Stimulated activated CD8-positive, alpha-beta memory T cell treated with anti-CD3 and anti-CD28 coated beads, Interleukin-7, amount 100 ng/mL, for 1 hour (primary cell): ENCODE measurements at places on chromosomes 6 and 20.

DNA sequence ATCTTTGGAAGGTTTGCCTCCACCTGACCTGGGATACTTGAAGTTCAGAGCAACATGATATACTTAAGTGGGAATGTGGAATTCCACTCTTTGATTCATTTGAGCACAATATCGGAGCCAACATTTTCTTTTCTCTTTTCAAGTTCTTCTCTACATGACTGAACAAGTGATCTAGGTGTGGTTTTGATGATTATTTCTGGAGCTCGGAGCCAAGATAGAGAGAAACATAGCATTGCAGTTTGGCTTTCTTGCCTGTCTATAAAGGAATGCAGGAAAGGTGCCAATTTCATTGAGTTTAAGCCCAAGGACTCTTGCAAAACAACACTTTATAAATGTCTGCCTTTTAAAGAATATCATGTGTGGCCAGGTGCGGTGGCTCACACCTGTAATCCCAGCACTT is 124.2 kb upstream of the FAM83B start:
- DNase-seq, result no peak

- DNase-seq, result no peak
These were observed 1299.3 kb upstream of the GJE1 start for GRCh38 chr6:140833408-140833807.

GRCh38 chr6:41036601-41037000 is 2.4 kb downstream of the UNC5CL start:
- DNase-seq, result no peak

- no peak for DNase-seq
These were observed 39.5 kb downstream of the ELOVL5 start for GRCh38 chr6:53309059-53309900.

DNA sequence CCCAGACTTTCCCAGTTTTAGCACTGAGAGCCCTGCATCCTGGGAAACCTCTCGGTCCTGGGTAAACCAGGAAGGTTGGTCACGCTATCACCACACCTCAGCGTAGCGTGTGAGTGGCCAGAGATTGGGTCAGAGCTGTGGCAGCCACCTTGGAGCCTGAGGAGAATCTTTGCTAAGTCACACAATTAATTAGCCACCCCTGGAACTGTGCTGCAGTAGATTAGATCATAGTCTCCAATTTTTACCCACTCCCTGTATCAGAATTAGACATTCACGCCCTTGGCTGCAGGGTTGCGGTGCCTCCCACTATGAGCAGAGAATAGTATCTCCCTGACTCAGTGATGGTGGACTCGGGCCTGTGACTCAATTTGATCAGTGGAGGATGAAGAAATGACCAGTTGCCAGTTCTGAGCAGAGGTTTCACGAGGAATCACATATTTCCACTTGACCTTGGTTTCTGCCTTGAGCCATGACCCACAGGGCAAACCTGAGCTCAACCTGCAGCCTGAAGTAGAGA is 6.0 kb upstream of the PTGIS start:
- no peak for DNase-seq

DNA sequence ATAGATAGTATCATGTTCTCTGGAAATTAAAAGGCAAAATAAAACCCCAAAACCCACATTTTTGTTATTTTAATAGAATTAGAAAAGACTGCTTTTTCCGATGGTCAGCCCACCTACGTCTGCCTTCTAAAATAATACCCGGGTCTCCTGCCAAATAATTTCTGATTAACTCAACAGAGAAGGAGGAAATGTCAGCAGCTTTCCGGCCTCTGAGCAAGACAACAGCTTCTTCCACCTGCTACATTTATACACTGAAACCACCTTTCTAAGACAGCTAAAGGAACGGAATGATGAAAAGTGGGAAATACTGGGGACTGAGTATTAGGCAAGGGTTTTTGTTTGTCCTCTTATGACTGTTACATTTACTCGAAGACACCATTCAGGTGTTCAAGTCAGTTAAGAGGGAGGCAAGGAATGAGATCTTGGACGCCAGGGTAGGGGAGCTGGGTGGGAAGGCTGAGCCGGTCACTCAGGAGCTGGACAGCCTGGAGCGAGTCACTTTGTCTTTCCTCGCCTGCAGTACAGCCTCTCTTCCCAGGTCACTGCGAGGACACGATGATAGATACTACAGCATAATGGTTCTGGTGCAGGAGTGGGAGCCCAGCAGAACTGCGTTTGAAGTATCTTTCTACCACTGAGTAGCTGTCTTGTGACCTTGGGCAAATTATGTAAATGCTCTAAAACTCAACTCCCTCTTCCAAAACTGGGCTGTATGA is 96.3 kb upstream of the QKI start:
- DNase-seq, result no peak

GRCh38 chr20:17530716-17531664 is at the start of gene BFSP1:
TSS of gene BFSP1 (minus strand) at chr20:17531379. CDS start at chr20:17531329, 50 bp downstream.
- peak; percentile 1 for DNase-seq

- no peak for DNase-seq
These were observed 172.7 kb downstream of the BMP7 start for GRCh38 chr20:57093766-57094165.

- no peak for DNase-seq
These were observed 26.2 kb downstream of the CDYL start for GRCh38 chr6:4802312-4802935.

GRCh38 chr6:43579171-43579570 is 3.2 kb downstream of the POLH start:
- no peak for DNase-seq

DNA sequence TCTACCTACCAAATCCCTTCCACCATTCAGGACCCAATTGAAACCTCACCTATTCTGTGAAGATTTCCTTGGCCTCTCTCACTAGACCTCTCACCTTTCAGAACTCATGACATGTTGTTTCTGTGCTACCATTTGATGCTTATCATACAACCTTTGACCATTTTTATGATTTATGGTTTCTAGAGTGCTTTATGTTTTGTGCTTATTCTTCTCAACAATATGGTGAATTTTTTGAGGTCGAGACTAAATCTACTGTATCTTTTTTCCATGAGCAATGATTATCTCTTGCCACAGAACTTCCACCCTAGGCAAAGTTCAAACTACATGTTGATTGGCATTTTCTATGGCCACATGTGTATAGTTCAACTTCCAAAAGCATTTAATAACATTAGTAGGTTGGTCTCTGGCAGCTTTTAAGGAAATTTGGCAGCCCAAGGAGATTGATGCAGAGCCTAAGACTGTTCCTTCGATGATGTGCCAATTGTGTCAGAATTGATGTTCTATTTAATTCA is 84.9 kb downstream of the OLIG3 start:
- DNase-seq, result no peak
